ENCODE measurements at places on chromosomes 6 and 20. TPM values are rescaled to one million over a fixed set of nuclear protein-coding genes. Genes with fewer than 3 reads are reported as not detected.

Gene ZNF165
- total RNA-seq = 0.78 TPM

GRCh38 chr6:119449331-119450156 is 100.0 kb upstream of the MAN1A1 start:
- DNase-seq = no peak

DNA sequence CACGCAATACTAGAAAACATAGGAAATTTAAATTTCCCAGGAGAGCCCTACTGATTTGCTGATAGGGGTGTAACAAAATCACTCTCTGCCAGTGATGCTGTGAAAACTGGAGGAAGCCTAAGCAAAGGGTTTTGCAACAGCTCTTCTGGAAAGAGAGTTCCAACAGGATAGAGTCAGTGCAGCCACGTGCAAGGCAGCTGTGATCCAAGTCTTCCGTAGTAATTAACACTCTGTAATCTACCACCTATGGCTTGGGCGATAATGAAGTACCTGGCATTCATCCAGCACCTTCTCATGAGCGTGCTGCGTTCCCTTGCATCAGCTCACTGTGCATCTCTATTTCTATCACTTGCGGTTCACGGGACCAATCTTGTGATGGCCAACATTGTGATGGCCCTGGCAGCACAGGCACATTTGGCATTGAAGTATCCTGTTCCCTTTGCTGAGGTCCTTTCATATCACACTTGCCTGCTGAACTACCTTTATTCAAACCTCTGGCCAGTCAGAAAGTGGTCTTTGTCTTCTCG is 48.2 kb downstream of the IRF4 start:
- no peak for DNase-seq

GRCh38 chr6:159121486-159121885 is 47.7 kb upstream of the FNDC1 start:
- no peak for DNase-seq

GRCh38 chr6:158503846-158504245 is 56.0 kb upstream of the TMEM181 start:
- DNase-seq = no peak

- DNase-seq = no peak
Observed at GRCh38 chr6:20417819-20418218, 16.1 kb downstream of the E2F3 start.

DNA sequence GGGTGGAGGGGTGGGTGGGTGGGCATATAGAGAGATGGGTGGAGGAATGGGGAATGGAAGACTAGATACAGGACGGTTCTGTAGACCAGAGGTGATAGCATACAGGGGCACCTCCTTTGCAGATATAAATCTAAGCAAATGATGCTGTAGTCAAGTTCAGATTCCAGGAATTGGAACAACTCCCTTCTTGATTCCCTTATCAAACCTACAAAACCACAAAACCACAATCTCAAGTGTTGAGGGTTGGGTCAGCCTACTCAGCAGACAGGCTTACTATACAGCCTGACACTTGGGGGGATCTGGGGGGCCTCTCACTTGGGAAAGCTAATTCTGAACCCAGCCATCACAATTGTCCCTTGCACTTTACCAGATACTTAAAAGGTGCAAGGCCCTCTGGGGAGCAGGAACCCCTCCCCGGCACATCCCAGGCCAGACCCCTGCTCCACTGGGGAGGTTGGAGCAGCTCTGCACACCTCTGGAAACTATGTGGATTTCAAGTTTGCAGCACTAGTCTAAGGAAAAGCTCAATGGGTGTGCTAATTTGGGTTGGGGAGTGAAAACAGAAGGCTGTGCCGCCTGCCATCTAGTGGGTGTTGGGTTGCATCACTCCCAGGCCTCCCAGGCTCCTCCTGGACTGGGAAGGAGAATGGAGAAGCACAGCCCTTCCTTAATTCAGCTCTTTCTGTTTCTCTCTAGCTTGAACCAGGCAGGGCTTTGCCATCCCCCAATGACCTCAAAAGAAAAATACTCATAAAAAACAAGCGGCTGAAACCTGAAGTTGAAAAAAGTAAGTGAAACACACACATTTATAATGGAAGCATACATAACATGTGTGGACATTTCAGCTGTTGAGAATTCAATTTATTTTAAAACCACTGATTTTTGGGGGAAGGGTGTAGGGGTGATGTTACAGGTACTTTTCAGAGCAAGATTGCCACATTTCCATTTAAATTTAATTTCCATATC is 121.2 kb upstream of the LAMP5 start:
- DNase-seq = peak; percentile 86

DNA sequence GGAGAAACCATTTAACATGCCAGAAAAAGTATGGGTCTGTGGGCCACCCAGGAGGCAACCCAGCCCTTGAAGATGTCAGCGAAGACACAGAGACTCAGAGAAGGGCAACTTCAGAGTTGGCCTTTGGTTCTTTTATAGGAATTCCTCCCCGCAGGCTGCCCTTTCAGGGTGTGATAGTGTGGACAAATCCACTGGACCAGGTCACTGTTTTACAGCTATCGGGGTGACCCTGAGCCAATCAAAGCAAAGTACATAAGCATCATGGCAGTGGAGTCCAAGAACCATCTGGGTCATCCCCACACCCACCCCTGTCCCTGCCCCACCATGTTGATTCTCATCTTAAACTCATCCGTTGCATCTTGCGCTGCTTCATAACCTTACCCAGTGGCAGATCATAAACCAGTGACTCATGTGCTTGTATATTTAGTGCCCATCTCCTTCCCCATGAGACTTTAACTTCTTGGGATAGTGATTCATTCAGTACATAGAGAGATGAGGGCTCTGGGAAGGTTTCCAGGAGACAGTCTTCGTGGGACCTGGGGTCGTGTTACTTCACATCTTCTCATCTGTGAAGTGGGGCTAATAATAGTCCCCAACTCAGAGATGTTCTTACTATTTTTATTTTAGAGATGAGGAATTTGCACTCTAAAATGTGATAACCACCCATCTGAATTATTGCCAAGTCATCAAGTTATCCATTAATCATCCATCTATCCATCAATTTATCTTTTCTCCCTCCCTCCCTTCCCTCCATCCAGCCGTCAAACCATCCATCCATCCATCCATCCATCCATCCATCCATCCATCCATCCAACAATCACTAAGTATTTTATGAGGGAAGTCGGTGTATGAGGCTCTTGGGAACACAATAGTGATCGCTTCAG is 51.0 kb downstream of the EDN3 start:
- DNase-seq = no peak

Gene MUCL3
- total RNA-seq = not detected

Measured in osteocyte (in vitro differentiated cells).